AG20443 (cell line): ENCODE measurements at places on chromosomes 16 and 17.

DNA sequence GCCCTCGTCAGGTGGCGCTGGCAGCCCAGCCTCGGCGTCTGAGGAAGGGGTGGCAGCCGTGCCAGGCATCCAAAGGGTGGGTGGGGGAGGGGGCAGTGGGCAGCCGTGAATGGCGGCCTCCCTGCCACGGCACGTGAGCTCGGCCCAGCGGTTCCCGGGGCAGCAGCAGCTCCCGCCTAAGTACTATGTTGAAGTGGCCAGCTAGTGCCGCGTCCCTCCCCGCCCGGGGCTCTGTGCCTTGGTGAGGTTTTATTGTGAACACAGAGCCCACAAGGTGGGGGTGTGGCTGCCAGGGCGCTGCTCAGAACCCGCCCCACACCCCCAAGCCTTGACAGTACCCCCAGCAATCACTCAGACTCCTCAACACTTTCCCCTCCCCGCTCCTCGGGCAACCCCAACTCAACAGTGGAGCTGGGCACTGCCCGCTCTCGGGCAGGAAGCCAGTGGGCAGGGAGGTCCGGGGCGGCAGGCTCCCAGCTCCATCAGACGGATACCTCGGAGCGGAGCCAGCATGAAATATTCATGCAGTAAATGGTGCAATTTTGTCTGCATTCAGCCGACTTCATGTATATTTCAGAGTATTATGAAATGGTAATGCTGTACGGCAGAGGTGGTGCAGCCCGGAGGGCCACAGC lies 80.4 kb downstream of the ENGASE start:
- DNase-seq, result no peak

DNA sequence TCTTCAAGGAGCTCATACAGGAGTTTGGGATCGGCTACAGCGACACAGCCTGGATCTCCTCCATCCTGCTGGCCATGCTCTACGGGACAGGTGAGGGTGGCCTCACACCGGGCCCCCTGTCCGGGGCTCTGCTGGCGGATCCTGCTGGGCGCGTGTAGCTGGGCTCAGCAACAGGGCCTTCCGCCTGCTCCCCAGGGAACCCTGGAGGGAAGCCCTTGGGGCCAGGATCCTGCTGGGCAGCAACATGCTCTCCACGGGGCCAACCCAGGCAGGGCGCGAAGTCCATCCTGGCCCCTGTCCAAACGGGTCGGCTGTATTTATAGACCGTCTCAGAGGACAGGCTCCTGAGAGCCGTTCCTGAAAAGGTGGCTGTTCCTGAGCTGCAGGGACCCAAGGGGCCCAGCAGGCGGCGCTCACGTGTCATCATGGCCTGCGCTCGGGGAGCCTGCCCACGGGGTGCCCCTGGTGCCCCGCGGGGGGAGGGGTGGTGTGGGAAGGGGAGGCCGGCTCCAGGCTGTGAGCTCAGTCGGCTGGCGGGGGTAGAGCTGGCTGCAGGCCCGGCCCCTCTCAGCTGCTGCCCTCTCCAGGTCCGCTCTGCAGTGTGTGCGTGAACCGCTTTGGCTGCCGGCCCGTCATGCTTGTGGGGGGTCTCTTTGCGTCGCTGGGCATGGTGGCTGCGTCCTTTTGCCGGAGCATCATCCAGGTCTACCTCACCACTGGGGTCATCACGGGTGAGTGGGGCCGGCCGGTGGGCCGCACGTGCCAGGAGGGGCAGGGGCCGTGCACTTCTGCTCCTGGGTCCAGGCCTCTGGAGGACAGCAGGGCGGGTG lies 7.5 kb downstream of the SLC16A3 start:
- DNase-seq, result peak; percentile 59

DNA sequence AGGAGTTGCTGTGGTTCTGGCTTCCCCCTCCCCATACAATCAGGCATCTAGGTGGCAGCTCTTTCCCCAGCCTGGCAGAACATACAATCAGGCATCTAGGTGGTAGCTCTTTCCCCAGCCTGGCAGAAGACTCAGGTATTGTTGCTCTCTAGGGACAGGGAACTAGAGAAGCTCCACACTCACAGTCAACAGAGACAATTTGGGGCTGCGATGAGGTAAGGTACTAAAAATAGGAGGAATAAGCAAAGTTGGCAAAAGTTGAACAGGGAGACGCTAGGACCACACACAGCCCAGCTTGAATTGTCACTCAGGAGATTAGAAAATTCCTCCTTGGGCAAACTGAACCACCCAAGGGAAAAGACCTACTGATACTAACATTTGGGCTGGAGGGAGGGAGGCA lies 315.5 kb upstream of the CDH5 start:
- no peak for DNase-seq

- no peak for DNase-seq
These were observed 2.4 kb downstream of the SOST start for GRCh38 chr17:43756201-43756600.

DNA sequence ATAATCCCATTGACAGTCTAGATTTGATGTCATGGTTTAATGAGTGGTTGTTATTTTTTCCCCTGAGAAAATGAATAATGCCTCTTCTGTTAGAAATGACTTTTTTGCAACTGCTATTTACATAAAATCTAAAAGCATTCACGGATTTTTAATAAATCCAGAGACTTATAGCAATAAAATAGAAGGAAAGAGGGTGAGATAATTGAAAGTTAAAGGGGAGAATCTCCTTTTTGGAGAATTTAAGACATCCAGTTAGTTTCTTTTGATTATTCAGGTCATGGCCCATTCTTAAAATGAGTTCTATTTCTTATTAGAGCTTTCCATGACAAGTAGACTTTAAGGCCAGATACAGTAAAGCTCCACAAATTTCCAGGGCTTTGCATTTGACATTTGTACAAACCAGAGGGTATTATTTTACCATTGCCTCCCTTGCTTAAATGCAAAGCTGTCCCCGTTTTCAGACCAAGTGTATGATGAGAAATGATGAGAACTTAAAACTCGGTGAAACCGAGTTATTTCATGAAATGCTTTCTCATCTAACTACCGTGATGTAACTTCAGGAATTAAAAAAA lies 789.0 kb upstream of the SOX9 start:
- no peak for DNase-seq

DNA sequence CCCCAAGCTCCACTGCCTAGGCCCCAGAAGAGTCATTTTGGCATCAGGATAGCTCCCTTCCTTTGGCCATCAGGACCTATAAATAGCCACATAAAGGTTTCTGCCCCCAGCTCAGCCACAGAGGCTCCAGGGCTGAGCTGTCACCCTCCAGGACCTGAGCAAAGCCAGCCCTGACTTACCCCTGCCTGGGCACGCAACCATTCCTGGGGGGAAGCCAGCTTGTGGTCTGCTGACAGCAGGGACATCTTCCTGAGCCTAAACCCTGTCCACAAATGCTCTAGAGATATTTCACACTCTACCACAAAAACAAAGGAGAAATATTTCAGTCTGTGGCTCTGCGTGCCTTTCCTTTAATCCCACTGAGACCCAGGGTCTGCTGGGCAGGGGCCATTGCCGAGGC lies 123.7 kb upstream of the CCL2 start:
- DNase-seq, result no peak

GRCh38 chr17:80082403-80083135 lies 18.8 kb upstream of the GAA start:
- DNase-seq, result peak; percentile 85

GRCh38 chr17:73301369-73301768 lies 10.4 kb downstream of the CDC42EP4 start:
- DNase-seq, result no peak

DNA sequence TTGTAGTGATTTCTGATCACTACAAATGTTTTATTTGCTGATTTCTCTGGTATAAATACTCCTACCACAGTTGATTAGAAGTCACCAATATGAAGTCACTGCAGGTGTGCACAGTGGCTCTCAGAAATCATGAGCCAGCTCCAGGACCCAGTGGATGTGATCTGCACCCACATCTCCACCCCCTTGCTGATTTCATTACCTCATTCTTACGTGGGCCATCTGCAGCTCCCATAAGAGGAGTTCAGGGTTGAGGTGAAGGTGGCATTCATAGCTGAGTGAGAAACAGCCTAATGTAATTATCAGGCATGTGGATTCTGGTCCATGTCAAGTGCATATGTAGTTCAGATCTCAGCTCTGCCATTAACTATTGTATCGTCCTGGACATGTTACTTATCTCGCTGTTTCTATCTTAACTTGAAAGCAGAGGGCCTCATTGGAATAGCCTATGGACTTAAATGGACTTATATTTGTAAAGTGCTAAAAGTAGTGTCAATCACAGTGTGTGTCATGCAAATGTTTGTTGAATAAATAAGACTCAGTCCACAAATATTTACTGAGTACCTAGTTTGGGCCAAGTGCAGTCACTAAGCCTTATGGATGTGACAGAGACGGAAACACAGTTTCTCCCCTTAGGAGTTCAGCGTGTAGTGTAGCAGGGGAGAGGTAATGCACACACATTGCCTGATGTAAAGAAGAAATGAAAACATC lies 40.7 kb upstream of the ZKSCAN2 start:
- DNase-seq, result no peak

DNA sequence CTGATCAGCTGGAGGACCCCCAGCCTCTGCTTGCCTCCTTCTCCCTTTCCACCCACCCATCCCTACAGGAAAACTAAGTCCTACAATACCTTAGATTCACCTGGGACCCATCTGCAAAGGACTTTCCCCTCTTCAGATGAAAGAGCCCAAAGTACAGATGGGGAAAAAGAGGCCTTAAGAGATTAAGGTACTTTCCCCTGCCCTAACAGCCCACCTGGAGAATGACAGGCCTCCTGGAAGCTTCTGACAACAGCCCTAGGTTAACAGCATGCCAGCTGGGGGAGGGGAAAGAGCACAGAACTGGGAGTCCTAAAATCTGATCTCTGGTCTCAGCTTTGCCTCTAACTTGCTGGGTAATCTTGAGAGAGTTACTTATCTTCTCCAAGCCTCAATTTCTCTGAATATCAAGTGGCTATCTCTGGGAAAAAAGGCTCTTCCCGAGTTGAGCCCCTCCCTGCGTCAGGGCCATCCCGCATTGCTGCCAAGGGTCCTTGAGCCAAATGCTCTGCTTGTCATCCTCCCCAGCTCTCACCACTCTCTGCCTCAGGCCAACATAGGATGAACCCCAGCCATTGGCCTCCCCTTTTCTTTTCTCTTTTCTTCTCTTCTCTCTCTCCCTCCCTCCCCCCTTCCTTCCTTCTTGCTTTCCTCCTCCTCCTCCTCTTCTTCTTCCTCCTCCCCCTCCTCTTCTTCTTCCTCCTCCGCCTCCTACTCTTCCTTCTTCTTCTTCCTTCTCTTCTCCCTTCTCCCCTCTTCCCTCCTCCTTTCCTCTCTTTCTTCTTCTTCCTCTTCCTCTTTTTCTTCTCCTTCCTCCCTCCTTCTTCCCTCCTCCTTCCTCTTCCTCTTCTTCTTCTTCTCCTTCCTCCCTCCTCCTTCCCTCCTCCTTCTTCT lies 22.5 kb upstream of the SP6 start:
- no peak for DNase-seq

GRCh38 chr16:1073566-1074378 lies 1.2 kb downstream of the SSTR5 start:
- DNase-seq, result no peak

DNA sequence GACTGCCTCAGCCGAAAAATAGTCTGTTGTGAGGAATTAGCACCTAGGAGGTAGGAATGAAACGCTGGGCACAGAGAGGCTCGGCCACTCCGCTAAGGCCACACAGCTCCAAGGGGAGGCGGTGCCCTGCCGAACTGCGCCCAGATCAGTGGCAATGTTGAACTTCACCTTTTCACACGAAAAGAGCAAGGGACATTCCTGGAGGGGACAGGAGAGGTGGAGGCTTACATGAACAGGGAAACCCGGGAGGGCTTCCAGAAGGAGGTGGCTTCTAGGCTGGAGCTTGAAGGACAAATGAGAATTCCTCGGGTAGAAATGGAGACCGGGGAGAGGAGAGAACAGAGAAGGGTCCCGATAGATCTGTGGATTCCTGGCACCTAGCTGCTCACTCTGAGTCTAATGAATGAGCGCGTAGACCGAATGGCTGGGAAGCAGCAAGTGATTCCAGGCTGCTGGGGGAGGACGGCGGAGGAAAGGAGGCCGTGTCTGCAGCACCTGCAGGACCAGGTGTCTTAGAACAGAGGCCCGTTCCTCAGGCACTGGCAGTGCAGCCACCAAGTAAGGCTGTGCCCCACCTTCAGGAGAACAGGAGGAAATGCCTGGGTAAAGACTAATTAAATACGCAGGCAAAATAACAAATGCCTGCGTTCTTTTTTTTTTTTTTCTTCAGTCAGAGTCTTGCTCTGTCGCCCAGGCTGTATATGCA lies 722 bp upstream of the SLC38A10 start:
- peak; percentile 56 for DNase-seq
